ENCODE measurements at places on chromosomes 7 and 10.

- DNase-seq: no peak
Measured at GRCh38 chr10:16933783-16934182, 116.6 kb upstream of the RSU1 start.

DNA sequence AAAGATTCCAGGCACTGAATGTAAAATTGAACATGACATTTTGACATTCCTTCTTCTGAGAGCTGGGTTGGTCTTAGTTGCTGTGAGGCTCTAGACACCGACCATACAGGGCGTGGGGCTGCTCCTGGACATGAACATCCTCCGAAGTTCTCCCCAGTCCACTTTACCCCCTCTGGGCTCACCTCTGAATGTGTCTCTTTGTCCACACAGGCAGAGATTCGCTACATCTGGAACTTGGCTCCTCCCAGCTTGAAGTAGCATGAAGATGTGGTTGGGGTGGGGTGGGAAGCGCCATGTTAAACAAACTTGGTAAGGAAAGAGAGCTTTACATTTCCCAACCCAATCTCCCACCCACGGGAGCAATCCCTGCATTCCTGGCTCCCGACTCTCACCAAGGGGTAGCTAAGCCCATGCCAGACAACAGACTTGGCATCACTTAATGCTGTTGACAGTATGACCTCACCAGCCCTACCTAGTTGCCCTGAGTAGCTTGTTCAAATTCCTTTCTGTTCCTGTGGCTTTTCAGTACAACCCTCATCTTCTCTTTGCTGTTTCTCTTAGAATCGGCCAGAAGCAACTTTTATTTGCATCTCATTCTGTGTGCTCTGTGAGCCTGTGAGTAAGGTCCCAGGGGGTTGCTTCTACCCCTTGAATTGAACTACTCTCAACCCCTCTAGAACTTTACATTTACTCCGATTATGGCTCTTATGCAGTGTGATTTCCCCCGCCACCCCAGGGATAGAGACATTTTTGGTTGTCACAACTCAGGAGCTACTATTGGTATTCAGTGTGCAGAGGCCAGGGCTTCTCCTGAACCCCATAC, 211.4 kb downstream of the SEC23IP start:
- no peak for DNase-seq

DNA sequence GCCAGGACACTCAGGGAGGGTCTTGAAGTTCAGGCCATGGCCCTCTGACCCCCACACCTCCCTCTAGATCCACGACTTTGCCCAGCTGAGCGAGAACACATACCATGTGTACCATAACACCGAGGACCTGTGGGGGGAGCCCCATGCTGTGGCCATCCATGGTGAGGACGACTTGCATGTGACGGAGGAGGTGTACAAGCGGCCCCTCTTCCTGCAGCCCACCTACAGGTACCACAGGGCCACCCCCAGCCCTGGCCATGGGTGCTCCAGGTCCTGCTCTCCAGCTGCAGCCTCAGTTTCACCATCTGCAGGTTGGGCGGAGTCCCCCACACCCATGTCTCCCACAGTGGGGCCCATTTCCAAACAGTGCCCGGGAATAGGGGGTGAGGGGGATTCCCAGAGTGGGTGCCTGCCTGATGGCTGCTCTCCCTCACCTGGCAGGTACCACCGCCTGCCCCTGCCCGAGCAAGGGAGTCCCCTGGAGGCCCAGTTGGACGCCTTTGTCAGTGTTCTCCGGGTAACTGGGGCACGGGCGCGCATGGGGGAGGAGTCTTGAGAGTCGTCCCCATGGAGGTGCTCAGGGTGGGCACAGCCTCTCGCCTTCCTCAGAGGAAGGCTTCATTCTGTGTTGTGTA, 54.1 kb downstream of the PALD1 start:
- no peak for DNase-seq

DNA sequence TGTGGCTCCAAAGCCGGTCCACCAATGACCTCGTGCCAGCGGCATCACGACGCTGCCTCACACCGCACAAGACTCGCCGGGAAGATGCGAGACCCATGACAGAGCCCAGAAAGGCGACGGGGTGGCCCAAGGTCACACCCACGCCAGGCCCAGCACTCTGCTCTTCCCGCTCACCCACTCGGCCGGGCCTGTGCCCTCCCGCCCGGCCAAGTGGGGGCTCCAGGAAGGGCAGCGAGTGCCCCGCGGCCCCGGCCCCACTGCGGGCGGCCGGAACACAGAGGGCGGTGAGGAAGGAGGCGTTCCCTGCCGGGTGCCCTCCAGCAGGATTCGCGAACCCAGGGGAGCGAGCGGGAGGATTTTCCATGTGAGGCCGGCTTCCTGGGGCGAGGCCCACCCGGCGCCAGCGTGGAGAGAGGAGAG, 56.3 kb downstream of the PDGFA start:
- DNase-seq: no peak

- DNase-seq: no peak
Measured at GRCh38 chr10:24575481-24576002, 148.1 kb downstream of the ARHGAP21 start.

- no peak for DNase-seq
Measured at GRCh38 chr7:121824276-121824675, 48.7 kb upstream of the PTPRZ1 start.

DNA sequence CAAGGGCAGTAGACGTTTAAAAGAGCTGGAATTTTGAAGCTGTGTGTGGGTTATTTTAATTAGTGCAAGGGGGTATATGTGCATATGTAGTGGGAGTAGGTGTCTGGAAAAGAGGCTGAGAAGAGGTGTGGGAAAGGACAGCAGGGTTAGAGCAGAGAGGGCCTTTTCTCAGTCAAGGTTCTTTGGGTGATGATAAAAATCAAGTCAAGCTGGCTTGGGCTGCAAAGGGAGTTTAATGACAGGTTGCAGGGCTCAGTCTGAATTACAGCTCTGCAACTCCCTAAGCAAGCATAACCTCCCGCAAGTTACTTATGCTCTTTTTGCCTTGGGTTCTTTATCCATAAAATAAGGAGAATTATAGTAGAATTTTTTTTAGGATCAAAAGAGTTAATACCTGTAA, 83.5 kb downstream of the RELN start:
- DNase-seq: no peak

- DNase-seq: no peak
Measured at GRCh38 chr10:10385831-10386230, 631.8 kb upstream of the CELF2 start.

DNA sequence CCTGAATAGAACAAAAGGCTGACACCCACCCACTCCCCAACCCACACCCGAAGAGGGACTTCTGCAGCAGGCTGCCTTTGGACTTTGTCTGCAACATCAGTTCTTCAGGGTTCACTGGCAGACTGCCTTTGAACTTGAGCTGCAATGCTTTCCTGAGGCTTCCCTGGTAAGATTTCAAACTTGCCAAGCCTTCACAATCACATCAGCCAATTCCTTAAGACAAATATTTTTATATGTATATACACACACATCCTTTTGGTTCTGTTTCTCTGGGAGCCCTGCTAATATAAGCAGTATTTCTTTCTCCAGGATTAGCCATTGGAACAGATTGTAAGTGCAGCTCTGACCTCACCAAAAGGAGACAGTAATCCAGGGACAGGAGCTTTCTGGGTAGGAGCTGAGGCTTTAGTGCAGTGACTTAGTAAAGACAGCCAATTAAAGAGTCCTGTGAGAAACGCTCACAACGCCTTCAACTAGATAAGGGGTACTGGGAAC, 55.6 kb upstream of the KMT2E start:
- DNase-seq: no peak

GRCh38 chr10:102202386-102202785, 23.7 kb upstream of the ELOVL3 start:
- DNase-seq: no peak

- no peak for DNase-seq
Measured at GRCh38 chr10:20744821-20745220, 152.3 kb downstream of the NEBL start.

DNA sequence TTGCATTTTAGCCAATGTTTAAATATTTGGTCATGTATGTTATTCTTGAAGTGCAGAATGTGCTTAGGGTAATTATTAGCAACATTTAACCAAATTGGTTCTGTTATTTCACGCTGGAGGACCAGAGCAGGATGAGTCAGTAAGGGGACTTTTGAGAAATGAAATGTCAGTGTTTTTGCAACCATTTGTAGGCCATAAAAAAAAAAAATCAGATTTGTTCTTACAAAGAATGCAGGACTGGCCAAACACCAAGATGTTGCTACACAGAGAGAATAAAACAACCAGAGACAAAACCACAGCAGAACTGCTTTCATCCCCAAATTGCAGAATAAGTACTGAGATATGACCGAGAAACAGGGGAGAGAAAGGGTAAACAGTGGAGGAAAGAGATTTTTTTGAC, 62.1 kb downstream of the TPST1 start:
- no peak for DNase-seq

GRCh38 chr7:22138106-22138505, 192.4 kb upstream of the CDCA7L start:
- DNase-seq: no peak

- DNase-seq: no peak
Measured at GRCh38 chr10:58239561-58240169, 28.0 kb downstream of the IPMK start.

- no peak for DNase-seq
Measured at GRCh38 chr7:102819151-102819550, 70.4 kb downstream of the FAM185A start.

DNA sequence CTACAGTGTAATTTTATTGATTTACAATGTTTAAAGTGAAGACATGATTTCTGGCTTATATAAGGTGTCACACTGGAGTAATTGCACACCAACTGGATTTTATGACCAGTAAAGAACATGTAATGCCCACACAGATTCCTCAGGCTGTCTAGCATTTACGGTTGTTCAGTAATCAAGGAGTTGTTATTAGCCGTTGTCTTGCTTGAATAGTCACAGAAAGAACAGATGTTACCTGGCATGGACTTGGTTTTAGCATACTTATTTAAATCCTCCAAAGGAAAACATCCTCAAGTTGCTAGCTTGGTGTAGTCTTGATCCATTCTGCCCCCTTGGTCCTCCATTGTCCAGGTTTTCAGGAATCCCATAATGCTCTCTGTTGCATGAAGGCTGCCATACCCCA, 65.8 kb downstream of the POU6F2 start:
- DNase-seq: no peak

GRCh38 chr7:24152356-24152755, 131.6 kb upstream of the NPY start:
- no peak for DNase-seq
